ENCODE measurements at places on chromosomes 16 and 17.

- no peak for DNase-seq
These were observed 2.0 kb upstream of the PLA2G15 start for GRCh38 chr16:68242926-68243858.

GRCh38 chr17:8051831-8052230 lies 13.0 kb downstream of the ALOX15B start:
- no peak for DNase-seq

DNA sequence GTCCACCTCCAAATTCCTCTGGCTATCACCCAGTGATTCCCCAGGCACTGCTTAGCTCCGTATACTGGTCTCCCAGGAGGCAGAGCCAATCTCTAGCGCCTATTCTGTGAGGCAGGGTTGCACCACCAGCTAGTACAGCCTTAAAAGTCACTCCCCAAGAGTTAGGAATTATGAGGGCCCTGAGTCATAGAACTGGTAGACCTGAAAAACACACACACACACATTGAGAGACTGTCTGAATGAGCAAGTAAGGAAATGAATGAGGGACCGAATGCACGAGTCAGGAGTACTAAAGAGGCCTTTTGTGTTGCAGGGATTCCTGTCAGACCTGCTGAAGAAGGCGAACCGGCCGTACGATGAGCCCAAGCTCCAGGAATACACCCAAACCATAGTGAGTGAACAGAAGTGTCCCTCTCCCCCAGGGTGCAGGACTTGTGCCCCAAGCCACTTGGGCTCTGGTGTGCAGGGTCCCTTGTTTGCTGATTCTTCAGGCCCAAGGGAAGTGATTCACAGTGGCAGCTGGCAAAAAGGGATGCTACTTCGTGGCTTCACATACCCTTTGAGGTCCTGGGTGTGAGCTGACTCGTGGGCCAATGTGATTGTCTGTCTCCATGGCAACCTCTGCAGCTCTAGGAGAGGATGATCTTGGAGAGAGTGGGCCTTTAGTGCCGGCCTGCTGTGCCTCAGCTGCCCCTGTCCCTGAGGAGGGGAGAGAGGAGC lies 24.7 kb downstream of the CALB2 start:
- no peak for DNase-seq

GRCh38 chr17:80036715-80037477 lies 454 bp downstream of the CCDC40 start:
- peak; percentile 3 for DNase-seq

- DNase-seq, result no peak
These were observed 25.5 kb upstream of the MAP3K14 start for GRCh38 chr17:45342306-45342705.

DNA sequence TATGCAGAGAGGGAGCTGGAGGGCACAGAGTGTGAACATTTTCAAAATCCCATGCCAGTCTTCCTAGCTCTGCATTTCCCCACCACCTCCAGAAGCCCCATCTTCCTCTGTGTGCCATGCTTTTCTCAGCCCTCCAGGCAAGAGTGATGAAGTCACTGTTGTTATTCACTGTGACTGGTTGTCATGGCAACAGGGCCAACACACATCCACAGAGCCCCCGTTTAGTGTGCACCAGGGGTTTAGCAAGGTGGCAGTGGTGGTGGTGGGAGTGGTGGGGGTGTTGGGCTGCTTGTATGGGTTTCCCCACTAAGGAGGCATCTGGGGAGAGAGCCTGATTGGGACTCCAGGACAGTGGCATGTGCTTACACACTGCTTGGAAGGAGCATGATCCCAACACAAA lies 309.9 kb upstream of the ASIC2 start:
- no peak for DNase-seq

DNA sequence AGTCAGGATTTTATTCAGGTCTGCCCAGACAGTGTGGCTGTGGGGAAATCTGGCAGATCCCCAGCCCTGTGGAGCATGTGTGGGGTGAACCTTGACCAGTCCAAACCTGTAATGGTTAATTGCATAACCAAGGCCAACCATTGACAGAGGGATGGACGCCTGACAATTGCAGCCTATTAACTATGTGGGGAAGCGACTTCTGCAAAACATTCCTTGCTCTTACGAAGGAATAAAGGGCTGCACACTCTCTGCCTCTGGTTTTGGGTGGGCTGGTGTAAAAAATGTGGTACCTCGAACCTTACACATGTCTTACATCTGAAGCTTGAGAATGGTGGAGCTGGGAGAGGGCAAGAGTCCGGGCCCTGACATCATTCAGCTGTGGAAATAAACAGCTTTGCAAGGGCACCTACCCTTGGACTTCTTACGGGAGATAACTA lies 35.8 kb downstream of the MAF start:
- DNase-seq, result no peak

DNA sequence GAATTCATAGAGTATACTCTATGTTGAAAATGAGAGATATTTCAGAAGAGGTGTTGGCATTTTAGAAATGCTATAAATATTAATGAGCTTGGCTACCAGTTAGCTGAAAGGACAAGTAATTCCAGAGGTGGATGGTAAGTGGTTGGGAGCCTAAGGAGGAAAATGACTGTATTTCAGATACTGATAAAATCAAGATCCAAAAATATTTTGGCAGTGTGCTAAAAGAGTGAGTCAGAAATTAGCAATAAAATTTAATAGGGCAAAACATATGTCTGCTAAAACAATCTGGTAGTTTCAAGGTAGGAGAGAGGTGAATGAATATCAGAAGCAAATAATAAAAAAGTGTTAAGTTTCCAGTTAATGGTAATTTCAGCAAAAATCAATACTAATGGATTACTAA lies 1287.9 kb downstream of the CDH8 start:
- no peak for DNase-seq

DNA sequence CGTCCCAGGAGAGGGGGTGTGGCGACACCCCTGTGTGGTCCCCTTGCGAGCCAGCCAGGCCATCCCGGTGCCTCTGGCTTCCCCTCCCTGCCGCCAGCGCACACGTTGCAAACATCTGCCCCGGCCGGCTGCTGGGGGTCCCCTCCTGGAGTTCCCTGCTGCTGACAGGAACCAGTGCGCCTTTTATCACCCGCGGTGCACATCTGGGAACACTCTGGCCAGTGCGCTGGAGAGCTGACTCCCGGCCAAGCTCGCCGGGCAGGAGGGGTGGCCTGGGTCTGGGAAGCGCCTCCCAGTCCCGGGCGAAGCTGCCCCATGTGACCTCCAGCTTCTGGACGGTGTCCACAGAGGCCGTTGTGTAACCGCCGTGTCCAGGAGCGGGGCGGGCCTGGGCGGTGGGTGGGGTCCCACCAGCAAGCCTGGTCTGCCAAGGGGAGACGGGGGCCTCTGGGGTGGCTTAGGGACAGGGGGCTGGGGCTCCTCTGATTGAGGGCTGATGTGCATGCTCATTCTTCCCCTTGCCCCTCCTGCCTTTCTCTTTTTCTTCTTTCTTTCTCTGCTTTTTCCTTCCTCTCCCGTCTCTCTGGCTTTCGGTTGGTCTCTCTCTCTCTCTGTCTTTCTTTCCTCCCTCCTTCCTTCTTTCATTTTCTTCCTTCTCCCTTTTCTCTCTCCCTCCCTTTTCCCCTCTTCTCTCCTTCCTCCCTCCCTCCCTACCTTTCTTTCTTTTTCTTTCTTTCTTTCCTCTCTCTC lies 25.2 kb upstream of the CIBAR2 start:
- DNase-seq, result no peak

GRCh38 chr17:57412520-57413096 lies 156.3 kb downstream of the MSI2 start:
- no peak for DNase-seq
